ENCODE measurements at places on chromosomes 2 and 18.

DNA sequence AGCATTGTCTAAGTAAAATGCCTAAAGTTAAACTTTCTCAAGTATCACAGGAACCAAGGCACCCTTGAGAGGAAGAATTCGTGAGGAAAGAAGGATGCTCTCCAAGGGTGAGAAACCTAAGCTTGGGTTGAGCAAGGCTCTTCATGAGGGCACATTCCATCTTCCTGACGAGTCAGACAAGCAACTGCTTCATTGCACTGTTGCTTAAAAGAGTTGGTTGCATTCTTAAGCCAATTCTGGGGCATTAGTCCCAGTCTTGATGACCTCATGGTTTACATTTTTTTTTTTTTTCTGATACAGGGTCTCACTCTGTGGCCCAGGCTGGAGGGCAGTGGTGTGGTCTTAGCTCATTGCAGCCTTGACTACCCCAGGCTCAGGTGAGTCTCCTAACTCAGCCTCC lies 237.5 kb downstream of the ACTR3 start:
- no peak for DNase-seq

DNA sequence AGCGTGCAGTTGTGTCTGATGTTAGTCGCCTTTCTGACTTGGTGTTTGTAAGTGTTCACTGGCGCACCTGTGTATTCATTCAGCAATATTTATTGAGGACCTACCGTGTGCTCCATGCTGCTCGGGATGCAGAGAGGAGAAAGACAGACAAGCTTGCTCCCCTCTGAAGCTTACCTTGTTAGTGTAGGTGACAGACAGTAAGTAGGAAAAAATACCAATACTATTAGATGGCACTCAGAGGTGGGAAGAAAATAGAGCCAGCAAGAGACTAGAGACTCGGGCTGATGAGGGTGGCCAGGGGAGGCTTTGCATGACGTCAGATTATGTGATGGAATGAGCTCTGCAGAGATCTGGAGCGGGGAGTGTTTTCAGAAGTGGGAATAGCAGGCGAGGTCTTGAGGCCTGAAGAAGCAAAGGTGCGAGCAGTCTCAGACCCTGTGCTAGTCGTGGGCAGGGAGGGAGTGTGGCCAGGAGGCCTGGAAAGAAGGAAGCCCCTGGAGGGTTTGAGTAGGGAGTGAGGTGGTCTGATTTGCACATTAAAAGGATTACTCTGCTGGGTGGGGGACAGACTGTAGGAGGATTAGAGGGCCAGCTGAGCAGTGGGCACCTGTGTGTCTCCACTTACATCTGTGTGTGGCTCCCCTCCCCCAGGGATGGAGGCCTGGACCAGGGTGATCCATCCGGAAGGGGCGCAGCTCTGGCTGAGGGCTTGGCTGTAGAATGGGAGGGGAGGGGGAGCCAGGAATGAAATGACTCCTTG lies 11.8 kb downstream of the MTCL1 start:
- no peak for DNase-seq

DNA sequence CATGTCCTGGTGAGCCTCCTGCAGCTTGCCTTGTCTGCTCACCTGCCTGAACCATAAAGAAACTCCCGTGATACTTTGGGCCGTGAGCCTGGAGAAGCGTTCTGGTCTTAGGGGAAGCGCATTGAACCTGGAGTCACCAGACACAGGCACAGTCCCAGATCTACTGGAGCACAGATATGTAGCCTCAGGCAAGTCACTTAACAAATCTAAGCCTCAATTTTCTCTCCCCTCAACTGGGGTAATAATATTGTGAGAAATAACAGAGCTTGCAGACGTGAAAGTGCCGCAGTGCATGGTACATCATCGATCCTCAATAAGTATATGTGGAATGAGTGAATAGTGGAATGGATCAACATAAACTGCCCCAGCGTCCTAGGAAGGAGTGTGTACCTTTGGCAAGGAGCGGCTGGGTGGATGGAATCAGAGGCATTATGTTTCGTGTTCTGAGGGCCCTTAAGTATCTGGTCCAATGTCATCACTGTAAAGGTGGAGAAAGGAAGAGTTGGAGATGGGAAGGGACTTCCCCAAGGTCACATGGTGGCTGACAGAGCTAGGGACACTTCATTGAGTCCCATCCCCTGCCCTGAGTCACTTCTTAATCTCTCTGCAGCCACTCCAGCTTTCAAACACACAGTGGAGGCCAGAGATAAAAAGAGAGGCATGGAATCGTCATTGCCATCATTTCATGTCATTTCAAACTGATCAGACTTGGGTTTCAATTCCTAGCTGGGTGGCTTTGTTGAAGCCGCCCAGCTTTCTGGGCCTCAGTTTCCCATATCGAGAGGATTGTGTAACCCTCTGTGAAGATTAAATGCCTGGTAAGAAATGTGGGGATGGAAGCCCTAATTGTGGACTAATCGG lies 172.4 kb downstream of the DDX1 start:
- no peak for DNase-seq

DNA sequence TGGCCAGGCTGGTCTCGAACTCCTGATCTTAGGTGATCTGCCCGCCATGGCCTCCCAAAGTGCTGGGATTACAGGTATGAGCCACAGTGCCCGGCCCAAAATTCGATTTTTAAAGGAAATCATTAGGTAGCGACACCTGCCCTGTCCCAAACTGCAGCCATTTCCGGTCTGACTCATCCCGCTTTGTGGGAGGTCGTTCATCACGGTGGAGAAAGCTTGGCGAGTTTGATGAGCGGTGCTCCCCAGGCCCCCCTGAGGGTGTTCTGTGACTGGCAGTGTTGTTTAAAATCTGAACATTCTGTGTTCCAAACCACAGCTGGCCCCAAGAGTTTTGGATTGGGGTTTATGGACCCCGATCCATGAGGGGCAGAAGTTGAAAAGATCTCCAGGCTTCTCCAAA lies 53.0 kb upstream of the GLI2 start:
- no peak for DNase-seq

- DNase-seq = no peak
These were observed 316.6 kb upstream of the CHST9 start for GRCh38 chr18:27501671-27502070.
